Fibroblast of the aortic adventitia (primary cell): ENCODE measurements at places on chromosomes 3 and 15.
A peak's percentile ranks its signal among the peaks of the same experiment; 100 is the strongest.

- peak; percentile 49 for DNase-seq
Measured at GRCh38 chr3:20324664-20325478, 138.9 kb upstream of the SGO1 start.

- peak; percentile 20 for DNase-seq
Measured at GRCh38 chr15:98505611-98506031, 142.7 kb upstream of the IGF1R start.

GRCh38 chr15:64460724-64461720 is 644 bp downstream of the ZNF609 start:
- DNase-seq = peak; percentile 79

- DNase-seq = no peak
Measured at GRCh38 chr3:52093756-52094545, 37.6 kb upstream of the DUSP7 start.

- DNase-seq = no peak
Measured at GRCh38 chr3:78221796-78222195, 1181.9 kb downstream of the ROBO2 start.

- DNase-seq = no peak
Measured at GRCh38 chr3:62242831-62243509, 130.4 kb downstream of the FEZF2 start.

GRCh38 chr3:151216641-151217607 is 13.9 kb upstream of the GPR171 start:
- peak; percentile 59 for DNase-seq

DNA sequence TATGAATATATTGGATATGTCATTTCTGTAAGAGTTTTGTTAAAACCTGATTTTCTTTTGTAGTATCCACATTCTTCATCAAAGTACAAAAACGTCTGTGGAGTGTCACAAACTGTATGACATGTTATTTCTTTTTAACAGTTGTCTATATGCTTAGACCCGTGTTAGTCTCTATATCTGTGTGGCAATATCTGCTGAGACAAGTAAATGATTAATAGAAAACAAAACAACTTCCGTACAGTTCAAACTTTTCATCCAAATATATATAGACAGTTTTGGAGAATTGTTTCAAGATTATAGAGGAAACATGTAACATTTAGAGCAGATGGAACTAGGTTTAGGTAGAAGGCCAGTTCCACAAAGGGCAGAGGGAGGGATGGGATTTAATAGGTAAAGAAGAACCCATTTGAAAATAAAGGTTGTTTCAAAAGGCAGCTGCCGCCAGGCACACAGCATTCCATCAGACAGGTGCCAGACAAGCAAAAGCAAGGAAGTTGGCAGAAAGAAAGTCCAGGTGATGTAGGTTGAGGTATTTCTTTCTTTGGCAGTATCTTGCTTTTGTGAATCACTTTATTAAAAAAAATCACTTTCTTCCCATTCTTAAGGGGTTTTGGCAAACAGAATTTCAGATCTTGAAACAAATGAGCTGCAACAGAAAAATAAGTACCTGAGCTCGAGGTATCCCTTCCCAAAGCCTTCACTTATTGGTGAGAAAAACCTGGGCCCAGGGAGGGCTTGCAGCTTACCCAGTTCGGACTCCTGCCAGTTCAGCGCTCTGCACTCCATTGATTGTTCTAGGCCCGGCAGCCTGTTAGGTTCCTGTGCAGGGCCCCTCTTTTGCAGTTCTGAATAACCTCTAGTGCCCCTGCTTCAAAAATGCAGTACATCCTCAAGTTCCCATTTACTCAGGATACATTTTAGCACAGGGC is 49.0 kb downstream of the LRRN1 start:
- no peak for DNase-seq

DNA sequence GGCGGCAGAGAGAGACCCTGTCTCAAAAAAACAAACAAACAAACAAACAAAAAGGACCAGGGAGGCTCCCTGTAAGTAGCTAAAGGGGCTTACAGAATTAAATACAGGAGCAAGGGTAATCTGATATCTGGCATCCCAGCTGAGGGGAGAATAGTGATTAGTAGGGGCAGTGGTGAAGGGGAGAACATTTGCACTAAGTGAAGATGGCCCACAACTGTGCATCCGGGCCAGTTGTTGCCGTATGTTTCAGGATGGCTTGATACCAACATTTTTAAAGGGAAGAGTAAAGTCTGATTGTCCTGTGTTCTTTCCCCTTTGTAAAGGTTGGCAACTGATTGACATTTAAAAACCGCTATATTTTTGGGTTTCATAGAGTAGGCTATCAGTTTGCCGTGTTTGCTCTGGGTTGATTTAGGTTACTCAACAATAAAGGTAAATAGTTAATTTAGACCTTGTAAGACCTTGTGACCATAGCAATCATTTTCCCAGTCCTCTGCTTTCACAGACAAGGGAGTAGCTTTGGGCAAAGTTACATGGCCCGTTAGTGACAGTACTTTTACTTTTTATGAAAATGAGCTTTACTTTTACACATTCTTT is 167.8 kb downstream of the PTPRG start:
- no peak for DNase-seq

DNA sequence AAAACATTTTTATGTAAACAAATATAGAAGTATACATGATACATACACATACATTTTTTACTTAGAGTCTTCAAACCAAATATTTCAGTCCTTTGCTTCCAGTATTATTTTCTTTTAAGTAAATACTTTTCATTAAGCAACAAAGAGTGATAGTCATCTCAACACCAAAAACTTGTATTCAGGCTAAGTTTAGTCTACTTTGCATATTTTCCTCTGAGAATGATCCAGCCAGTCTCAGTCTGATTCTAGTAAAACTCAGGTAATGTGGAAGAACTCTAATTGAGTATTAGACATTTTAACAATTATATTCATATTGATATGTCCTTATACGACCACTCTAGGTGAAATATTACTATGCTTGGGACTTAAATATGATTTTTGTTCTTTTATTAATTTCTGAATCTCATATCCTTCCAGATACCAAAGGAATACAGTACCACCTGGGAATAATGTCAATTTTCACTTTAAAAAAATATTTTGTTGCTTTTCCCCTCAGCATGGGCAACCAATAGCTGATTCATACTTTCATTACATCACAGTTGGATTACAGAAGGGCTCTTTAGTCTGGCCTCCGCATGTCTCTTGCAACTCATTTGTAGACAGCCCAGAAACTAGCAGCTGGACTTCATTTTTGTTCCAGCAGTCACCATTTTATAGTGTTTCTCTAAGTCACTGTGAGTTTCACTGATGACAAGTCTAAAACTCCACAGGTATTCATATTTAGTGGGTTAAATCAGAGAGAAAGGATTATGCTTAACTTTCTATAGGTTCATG is 390.4 kb downstream of the ZBTB20 start:
- DNase-seq = peak; percentile 79

GRCh38 chr3:159897331-159898075 is 91.1 kb upstream of the IL12A start:
- peak; percentile 74 for DNase-seq

GRCh38 chr3:112786002-112786590 is 60.6 kb downstream of the CD200R1L start:
- DNase-seq = peak; percentile 93

DNA sequence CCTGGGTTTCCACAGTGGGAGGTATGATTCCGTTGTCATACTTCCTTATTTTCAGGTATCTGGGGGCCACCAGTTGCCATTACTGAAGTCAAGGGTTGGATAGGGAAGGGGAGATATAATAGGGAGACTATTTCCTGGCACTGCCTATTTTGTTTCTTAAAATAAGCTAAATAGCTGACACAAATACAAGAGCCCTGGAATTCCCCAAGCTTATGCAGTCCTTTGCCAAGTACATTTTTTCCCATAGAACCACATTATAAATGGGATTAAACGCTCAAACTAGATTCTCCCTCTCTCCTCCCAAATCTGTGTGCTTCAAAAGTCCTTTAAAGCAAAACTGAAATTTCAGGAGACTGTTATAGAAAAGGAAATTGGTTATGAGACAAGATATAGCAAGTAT is 68.7 kb downstream of the AP4E1 start:
- DNase-seq = peak; percentile 70

DNA sequence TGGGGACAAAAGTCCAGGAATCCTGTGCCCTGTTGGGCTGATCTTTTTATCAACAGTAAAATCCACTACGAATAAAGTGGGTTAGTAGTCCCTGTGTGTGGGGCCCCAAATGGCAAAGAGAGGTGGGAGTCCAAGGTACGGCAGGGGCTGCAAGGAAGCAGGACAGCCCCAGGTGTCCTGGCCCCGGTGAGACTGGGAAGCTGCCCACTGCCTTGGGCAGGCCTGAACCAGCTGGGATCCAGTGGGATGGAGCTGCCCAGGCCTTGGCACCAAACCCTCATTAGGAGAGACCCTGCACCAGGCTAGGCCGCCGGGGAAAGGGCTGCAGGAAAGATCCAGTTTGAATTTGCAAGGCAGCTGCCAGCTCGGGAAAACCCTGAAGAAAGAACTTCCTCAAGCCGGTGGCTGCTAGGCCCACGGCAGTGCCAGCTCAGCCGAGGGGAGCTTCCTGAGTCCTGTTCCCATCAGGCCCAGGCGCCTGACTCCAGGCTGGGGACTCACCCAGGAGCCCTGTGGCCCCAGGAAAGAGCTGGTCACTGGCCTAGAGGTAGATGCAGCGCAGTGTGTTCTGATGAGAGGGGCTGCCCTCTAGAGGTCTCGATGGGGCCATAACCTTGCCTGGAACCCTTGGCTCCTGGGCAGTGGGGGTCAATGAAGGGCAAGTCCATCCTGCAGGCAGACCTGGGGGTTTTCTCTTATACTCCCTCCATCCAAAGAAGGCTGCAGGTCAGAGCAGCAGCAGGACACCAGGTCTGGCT is 14.4 kb upstream of the GNAI2 start:
- no peak for DNase-seq

DNA sequence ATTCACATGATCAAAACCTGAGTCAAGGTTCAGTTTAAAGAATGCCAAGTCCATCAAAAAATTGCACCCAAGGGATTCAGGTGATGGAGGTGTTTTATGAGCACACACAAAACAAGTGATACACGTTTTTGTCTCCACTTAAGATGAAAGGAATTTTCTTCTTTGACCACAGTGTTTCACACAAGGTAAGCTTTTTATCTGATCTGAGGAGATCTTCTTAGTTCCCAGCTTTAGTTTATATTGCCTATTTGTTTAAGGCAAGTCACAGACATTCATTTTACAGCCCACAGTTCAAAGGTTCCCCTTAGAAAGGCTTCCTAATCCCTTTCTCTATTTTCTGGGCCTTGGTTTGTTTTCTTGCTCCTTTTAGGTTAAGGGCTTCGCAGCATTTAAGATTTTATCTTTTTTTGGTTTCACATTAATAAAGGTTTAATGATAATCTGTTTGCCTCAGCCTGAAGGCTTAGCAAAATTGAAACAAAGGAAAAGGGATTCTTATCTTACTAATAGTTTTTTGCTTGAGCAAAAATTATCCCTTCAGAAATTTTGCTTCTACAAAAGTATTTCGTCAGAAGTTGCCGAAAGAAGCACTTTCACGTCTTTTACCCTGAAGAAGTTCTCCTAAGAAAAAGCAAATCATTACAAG is 420.5 kb upstream of the NAALADL2 start:
- peak; percentile 51 for DNase-seq

DNA sequence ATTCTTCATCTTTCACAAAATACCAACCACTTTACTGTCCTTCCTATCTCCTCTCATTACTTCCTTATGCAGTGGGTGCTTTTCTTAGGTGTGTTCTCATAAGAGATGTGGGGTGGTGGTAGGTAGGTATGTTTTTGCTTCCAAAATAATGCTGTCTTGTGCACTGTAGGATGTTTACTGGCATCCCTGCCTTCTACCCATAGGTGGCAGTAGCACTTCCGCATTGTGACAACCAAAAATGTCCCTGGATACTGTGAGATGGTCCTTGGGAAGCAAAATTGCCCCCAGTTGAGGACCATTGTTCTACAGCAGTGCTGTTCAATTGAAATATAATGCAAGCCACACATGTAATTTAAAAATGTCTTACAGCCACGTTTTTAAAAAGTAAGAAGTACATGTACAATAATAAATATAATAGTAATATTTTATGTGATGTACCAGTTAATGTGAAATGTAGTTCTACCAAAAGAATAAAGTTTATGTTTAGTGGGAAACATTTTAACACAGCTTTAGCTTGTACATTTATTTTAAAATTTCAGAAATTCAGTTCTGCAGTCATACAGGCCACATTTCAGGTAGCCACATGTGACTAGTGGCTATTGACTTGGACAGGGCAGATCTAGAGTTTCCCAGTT is 75.2 kb downstream of the NEO1 start:
- DNase-seq = peak; percentile 40

GRCh38 chr15:31292391-31293015 is 34.1 kb upstream of the KLF13 start:
- no peak for DNase-seq

DNA sequence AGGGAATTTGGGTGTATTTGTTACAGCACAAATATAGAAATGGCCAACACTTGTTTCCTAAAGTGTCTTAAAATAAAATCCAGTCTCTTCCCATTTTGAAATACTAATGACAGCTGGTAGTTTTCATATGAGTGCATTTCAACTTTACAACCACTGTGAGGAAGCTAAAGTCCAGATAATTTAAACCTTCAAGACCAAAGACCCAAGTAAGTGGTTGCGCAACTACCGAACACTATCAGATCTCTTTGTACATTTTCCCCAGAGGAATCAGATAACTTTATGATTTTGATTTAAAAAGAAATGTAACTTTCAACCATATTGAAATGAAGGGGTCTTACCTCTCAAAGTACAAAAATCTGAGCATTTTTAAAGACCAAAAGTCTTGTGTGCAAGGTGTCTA is 14.3 kb downstream of the BCL2L10 start:
- DNase-seq = peak; percentile 37

- DNase-seq = peak; percentile 1
Measured at GRCh38 chr3:135752851-135753250, 212.7 kb upstream of the PPP2R3A start.

DNA sequence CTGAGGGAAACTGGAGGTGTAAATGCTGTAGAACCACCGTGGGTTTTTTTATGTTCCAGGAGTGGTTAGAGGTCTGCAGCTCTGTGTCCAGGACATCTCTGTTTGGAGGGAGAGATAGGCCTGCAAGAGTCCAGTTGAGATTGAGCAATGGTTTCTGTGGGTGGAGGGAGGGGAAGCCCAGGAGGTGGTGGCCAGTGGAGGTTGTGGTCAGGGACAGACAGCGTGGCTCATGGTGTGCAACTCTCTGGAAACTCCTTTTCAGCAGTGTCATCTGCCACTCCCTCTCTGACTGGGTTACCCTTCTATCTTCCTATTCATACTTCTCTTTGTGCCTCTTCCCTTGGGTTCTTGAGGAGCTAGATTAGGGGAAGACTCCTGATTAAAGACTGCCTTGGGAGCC is 9.6 kb downstream of the XCR1 start:
- peak; percentile 13 for DNase-seq

- no peak for DNase-seq
Measured at GRCh38 chr15:47988564-47988963, 132.2 kb upstream of the SLC24A5 start.

DNA sequence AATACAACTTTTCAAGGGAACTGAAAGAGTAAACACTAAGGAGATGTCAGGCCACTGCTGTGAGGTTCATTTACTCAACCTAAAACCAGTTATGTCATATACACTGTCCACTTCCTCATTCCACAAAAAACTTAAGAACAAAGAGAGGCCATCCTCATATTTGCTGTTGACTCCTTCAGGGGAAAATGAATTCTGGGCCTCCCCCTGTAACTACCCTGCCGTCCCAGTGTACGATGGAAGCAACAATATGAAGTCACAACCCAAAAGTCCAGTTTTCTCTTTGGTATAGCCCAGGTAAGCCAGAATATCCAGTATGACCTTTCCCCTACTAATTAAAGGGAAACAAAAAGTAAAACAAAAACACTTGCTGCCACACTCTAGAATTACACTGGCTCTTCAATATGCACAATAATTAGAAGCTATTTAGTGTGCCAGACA is 16.2 kb downstream of the CEP152 start:
- peak; percentile 47 for DNase-seq
